ENCODE measurements at places on chromosomes 3 and 15.
A peak's percentile ranks its signal among the peaks of the same experiment; 100 is the strongest.

- DNase-seq, result peak; percentile 54
Measured at GRCh38 chr15:38554354-38554753, 10.3 kb downstream of the RASGRP1 start.

- peak; percentile 61 for DNase-seq
Measured at GRCh38 chr3:21705769-21706168, 45.2 kb downstream of the ZNF385D start.

GRCh38 chr3:148882288-148882687, 17.2 kb downstream of the CPA3 start:
- peak; percentile 21 for DNase-seq

- DNase-seq, result no peak
Measured at GRCh38 chr3:9781978-9782603, 10.2 kb downstream of the TADA3 start.

- peak; percentile 26 for DNase-seq
Measured at GRCh38 chr3:109532257-109533216, 195.2 kb upstream of the DPPA4 start.
